ENCODE measurements at places on chromosomes 16 and 17.
A peak's percentile ranks its signal among the peaks of the same experiment; 100 is the strongest.

- no peak for DNase-seq
Measured at GRCh38 chr17:8469964-8470363, 34.3 kb downstream of the NDEL1 start.

- no peak for DNase-seq
Measured at GRCh38 chr16:14180481-14180944, 109.4 kb downstream of the MRTFB start.

DNA sequence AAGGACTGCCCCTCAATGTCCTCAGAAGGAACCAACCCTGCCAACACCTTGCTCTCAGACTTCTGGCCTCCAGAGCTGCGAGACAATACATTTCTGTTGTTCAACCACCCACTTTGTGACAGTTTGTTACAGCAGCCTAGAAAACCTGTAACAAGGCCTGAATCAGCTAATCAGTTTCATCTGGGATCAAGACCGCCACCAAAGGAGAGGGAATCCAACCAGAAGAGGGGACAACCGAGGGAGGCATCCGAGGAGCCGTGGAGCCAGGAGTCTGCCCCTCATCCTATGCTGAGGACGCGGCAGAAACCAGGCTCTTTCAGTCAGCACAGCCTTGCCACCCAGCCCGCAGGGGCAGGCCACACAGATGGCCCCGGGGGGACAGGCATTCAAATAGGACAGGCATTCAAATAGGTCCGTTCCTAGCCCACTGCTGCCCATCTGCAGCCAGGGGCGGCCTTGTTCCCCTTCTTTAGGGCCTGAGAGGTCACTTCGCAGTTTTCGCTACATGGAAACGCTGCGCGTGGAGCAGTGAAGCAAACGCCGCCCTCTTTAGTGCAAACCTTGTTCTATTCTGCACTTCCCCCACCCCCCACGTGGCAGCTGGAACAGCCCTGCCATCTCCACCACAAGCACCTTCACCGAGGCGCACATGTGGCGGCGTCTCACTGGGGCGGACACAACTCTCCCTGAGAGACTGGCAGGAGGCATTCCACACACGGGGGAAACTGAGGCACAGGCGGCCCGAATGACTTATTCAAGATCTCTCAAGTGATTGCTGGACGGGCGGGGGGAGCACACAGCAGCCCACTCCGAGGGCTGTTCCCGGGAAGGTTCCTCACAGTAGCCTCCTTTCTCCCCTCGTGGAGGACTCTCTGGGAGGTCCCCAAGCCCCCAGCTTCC lies 26.7 kb downstream of the FA2H start:
- DNase-seq: no peak

DNA sequence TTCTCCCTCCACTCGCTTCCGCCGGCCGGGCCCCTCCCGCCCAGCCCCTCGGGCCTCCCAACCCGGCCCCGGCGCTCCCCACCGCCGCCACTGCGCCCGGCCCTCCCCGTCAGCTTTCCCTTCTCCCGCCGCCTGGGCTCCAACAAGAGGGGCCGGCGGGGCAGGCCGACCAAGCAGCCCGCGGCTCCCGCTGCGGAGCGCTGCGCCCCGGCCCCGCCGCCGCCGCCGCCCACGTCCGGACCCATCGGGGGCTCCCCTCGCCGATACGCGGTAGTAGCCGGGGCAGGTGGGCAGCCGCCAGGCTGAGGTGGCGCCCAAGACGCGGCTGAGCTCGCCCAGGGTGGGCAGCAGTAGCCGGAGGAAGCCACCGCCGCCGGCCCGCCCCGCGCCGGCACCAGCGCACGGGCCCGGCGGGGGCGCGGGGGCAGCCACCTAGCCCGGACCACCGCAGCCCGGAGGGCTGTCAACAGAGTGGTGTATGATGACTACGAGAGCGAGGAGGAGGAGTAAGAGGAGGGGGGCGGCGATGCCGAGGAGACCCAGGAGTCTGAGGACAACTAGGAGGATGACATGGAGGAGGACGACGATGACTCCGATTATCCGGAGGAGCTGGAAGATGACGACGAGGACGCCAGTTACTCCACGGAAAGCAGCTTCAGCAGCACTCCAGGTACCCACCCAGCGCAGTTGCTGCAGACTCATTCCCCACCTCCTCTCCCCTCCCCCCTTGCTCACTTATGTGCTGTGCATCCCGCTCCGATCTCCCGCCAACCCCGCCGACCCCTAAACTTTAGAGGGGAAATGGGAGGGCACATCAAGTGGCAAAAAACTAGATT lies 498 bp downstream of the LRRC37B start:
- no peak for DNase-seq

DNA sequence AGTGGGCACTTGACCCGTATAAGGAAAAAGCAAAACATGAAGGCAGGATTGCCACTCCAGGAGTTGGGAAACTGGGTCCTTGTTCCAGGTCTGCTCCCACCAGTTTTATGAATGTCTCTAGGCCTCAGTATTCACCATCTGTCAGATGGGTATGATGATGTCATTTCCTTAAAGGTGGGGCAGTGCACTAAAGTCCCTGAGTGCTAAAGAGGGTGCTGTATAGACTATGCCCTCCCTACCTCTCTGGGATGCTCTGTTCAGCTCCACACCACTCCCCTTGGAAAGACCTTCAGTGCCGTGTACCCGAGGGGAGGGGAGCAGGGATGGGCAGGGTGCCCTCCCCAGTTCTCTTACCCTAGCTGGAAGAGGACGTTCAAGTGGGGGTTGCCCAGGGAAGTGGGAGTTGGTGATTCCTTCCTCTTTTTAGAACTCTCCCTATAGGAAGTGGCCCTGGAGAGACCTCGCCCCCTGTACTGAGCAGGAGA lies 2.2 kb downstream of the LASP1 start:
- DNase-seq: no peak

GRCh38 chr16:55369151-55369550 lies 45.1 kb downstream of the IRX6 start:
- DNase-seq: no peak

DNA sequence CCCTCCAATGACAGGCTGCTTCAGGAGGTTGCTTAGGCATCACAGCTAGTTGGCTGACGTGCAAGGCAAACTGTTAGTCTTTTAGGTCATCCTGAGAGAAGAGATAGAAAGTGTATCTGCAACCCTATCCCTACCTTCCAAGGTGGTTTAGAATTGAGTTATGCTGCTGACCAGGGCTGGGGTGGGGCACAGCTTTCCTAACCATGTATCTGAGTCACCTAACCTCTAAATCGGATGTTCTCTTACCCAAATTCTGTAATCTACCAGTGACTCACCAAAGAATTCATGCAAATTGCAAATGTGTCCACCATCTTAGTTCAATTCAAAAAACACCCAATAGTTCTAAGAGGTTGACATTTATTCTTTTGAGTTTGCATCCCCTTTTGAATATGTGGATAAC lies 107.2 kb upstream of the DYNLRB2 start:
- DNase-seq: no peak

DNA sequence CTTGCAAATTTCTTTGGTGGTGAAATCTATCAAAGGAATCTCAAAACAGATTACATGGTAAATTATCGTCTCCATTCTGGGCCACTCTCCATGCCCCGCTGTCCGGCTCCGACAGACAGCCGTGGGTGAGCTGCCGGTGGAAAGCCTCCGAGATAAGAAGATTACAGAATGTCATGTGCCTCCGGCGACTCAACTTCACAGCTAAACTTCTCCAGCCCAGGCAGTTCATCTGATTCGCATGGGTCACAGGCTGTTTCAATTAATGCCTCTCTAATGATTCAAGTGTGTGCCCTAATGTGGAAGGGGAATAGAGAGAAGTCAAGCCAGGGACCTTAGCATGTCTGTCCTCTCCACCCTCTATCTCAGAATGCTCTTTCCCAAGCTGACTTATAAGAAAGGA lies 520.8 kb upstream of the ZFHX3 start:
- no peak for DNase-seq

DNA sequence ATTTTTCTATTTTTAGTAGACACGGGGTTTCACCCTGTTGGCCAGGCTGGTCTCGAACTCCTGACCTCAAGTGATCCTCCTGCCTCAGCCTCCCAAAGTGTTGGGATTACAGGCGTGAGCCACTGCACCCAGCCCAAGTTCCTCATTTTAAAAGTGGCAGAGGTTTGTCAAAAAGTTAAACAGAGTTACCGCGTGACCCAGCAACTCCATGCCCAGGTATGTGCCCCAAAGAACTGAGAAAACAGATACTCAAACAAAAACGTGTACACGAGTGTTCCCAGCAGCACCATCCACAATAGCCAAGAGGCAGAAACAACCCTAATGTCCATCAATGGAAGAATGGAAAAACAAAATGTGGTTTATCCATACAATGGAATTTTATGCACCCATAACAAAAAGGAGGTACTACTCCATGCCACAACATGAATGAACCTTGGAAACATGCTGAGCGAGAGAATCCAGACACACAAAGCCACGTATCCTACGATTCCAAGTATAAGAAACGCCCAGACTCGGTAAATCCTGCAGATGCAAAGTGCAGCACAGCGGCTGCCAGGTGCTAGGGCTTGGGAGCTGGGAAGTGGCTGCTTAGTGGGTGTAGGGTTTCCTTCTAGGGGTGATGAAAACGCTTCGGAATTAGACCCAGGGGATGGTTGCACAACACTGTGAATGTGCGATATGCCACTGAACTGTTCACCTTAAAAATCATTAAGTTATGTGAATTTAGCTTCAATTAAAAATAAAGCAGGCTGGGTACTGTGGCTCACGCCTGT lies 24.8 kb downstream of the ADCY9 start:
- DNase-seq: no peak

GRCh38 chr17:64326420-64327054 lies 63.5 kb upstream of the TEX2 start:
- DNase-seq: peak; percentile 75

GRCh38 chr17:32253117-32253611 lies 12.5 kb upstream of the RHBDL3 start:
- DNase-seq: peak; percentile 70

GRCh38 chr17:80955078-80955477 lies 36.6 kb upstream of the CHMP6 start:
- no peak for DNase-seq

DNA sequence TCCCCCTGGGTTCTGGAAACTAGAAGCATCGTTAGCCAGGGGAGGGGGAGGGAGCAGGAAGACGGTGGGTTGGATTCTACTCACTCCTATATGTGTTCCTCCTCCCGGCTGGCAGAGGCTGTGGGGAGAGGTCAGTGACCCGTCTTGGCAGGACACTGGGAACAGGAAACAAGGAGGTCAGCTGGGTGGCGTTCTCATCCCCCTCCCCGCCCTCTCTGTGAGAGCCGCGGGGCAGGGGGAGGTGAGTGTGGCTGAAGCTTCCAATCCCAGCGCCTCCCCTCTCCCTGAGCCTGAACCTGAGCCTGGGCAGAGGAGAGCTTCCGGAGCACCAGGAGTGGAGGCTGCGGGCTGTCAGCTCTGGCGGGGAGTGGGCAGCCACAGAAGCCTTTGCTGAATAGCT lies 12.5 kb downstream of the GPRC5C start:
- DNase-seq: peak; percentile 63

DNA sequence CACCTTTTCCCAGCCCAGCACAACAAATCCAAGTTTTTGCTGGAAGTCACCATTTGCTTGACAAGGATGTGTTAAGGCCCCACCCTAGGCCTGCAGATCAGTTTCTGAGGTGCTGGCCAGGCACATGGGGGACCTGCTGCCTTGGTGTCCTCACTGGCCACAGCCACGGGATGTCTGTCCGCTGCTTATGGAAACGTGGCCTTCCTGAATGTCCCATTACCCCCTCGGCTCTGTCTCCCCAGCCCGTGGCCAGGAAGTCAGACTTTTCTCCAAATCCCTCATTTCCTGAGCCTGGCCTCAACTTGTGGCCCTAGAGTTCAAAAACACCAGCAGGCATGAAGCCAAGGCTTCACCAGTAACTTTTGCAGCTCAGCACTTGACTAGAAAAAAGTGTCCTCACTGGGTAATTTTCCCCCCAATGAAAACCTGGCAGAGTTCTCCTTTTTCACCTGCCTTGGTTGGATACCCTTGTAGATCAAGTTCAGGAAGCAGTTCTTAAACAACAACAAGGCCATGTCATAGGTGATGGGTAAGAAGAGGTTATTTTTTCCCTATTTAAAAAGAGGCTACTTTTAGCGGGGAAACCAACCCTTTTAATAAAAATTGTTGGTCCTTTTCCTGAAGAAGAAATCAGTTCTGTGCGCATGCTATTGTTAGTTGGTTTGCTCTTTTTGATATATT lies 80.8 kb downstream of the SOCS1 start:
- no peak for DNase-seq

DNA sequence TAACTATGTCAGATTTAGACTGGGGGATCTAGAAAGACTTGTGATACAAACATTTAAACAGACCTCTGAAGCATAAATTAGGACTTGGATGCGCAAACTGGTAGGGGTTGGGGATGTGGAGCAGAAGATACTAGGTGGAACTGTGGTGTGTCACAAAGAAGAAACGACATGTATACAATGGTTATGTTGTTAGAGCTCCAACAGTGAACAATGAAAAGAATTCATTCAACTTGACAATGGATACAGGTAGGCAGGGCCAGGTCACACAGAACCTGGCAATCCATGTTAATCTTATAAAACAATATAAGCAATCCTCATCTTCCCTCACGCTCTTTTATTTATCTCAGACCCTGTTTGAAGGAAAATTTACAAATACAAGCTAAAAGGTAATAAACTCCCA lies 102.0 kb downstream of the CDC27 start:
- DNase-seq: no peak

GRCh38 chr17:28641579-28641978 lies 3.4 kb downstream of the BLTP2 start:
- DNase-seq: no peak

DNA sequence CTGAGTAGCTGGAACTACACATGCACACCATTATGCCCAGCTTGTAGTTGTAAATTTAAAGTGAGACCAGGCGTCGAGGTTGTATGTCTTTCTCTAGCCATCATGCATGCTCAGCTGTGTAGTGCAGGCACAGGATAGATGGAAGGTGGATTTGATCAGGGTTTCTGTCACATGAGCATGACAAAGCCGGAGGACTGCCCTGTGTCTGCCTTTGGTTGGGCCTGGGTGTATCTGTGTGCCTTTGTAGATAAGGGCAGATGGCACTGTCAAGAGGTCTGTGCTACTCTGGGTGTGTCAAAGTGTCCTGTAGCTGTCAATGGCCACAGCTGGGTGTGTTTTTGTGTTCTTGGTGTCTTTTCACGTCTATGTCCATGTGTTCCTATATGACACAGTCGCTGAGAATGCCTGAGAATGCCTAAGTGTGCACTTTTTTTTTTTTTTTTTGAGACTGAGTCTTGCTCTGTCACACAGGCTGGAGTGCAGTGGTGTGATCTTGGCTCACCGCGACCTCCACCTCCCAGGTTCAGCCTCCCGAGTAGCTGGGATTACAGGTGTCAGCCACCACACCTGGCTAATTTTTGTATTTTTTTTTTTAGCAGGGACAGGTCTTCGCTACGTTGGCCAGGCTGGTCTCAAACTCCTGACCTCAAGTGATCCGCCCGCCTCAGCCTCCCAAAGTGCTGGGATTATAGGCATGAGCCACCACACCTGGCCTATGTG lies 4.1 kb upstream of the NAGS start:
- no peak for DNase-seq

DNA sequence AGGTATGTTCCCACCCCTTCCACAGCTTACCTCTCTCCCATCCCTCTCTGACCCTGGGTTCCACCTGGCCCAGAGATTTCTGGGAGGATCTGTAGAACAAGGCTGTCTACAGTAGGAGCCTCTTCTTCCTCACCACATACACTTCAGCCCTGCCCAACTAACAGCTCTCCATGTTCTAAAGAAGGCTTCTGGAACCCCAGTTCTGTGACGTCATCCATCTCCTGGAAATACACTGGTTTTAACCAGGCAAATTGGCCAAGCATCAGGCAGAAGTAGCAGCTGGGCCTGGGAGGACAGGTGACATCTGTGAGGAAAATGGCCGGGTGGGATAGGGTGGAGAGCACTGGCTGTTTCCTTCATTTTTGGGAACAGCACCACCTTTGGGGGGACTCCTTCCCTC lies at the start of gene LYZL6:
TSS of gene LYZL6 (minus strand) at position 177 of the 400 bp plus-strand sequence. CDS start 4,357 bp downstream, outside the sequence.
- no peak for DNase-seq

- no peak for DNase-seq
Measured at GRCh38 chr17:6521586-6521985, 34.8 kb downstream of the PITPNM3 start.
